CD4-positive, alpha-beta memory T cell (primary cell): ENCODE measurements at places on chromosomes 6 and 20. TPM values are rescaled to one million over a fixed set of nuclear protein-coding genes. Genes with fewer than 3 reads are reported as not detected.

Gene PHACTR3
- not detected for total RNA-seq

Gene CST4
- not detected for total RNA-seq

Gene NMBR
- total RNA-seq, result not detected

Gene HDGFL1
- total RNA-seq, result not detected

Gene HLA-DOB
- 0.61 TPM for total RNA-seq

Gene MATN4
- not detected for total RNA-seq

Gene VWA7
- 1.0 TPM for total RNA-seq

Gene RTN4IP1
- 5.8 TPM for total RNA-seq

Gene GRIK2
- not detected for total RNA-seq

Gene TNFRSF21
- 0.23 TPM for total RNA-seq

Gene ARMH2
- total RNA-seq, result 3.1 TPM

Gene FAM83C
- not detected for total RNA-seq

Gene HLA-DQA2
- not detected for total RNA-seq

Gene KCNG1
- not detected for total RNA-seq

Gene ADGRG6
- 0.22 TPM for total RNA-seq

Gene PPP1R16B
- 54.3 TPM for total RNA-seq

Gene OR10C1
- total RNA-seq, result not detected

Gene RGS17
- not detected for total RNA-seq

Gene C20orf141
- total RNA-seq, result not detected

Gene PRDM13
- total RNA-seq, result not detected

Gene IRAK1BP1
- 3.2 TPM for total RNA-seq

Gene EPPIN
- not detected for total RNA-seq
